Bronchial epithelial cell (primary cell): ENCODE measurements at places on chromosomes 6 and 20.

DNA sequence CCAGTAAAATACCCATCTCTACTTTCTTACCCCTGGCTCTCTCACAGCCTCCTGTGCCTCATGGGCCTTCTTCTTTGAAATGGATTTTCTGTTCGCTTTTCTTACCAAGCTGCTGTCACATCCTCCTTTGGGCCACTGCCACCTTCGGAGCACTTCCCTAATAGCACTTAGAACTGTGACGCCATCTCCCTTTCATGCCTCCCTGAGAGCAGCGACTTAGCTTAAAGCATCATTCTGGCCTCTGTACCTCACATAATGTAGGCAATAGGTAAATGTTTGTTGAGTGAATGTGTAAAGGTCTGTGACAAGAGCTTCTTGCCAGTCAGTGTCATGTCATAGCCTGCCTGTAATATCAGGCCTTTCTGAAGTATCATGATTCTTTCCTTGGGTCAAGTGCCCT is 78.8 kb downstream of the ADGRG6 start:
- DNase-seq = no peak

- no peak for DNase-seq
These were observed 54.9 kb downstream of the LY86 start for GRCh38 chr6:6643398-6643797.

- no peak for DNase-seq
These were observed 80.9 kb upstream of the PHACTR2 start for GRCh38 chr6:143596866-143597265.

DNA sequence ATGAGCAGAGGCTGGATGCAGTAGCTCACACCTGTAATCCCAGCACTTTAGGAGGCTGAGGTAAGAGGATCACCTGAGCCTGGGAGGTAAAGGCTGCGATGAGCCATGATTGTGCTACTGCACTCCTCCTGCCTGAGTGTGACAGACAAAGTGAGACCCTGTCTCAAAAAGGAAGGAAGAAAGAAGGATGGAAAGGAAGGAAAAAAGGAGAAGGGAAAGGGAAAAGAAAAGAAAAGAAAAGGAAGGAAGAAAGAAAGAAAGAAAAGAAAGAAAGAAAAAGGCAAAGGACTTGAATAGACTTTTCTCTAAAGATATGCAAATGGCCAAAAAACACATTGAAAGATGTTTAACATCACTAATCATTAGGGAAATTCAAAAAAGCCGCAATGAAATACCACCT is 215.3 kb upstream of the MYLIP start:
- no peak for DNase-seq

DNA sequence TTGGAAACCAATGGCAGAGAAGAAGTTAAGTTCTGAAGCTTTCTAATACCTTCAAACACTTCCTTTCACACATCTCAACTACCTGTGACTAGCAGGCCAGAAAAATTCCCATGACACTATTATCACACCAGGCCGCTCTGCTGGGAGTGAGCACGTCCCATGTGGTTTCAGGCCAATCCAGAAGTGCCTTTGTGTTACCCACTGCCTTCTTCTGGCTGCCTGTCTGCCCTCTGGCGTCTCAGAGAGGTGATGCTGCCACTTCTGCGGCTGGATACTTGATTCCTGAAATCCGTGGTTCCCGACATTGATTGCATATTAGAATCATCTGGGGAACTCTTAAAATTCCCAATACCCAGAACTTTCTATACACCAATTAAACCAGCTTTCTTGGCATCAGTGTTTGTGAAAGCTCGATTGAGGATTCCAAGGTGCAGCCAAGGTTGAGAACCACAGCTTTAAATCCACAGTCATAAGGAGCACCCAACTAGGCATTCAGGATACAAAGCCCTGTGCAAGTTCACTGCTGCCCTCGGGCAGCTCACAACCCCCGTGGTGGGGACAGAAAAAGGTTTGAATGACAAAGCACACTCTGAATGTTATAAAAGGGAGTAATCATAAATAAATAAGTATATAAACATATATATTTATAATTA is 65.6 kb downstream of the STMND1 start:
- DNase-seq = peak; percentile 73

GRCh38 chr6:96844530-96844929 is 7.3 kb upstream of the GPR63 start:
- no peak for DNase-seq
